ENCODE measurements at places on chromosomes 12 and 14.

DNA sequence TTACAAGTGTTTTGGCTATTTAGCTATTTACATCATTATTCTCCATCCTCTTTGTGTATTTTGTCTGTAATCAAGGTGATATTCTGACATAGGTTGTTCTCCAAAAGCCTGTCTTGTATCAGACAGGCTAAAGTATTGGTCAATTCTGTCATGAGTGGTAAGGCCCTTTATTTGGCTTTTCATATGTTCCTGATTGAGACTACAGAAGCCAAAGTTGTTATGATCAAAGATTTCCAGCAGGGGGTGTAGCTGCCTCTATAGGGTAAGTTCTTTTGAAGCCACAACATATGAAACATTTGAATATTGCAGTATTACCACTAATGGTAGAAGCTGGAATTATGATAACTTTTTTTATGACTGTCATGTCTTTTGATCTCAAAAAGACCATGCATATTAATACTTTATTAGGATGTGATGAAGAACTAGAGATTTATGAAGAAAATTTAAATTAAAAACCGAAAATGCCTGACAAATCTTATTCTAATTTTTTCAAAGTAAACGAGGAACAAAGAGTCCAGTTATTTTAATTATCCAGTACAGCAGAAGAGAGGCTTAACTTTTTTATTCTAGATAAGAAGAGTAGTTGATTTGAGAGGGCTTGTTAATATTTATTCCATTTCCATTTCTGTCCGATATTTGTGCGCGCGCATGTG lies 3.4 kb upstream of the ARHGAP5 start:
- DNase-seq = no peak

GRCh38 chr14:60964904-60965303 lies 16.0 kb downstream of the TRMT5 start:
- no peak for DNase-seq

DNA sequence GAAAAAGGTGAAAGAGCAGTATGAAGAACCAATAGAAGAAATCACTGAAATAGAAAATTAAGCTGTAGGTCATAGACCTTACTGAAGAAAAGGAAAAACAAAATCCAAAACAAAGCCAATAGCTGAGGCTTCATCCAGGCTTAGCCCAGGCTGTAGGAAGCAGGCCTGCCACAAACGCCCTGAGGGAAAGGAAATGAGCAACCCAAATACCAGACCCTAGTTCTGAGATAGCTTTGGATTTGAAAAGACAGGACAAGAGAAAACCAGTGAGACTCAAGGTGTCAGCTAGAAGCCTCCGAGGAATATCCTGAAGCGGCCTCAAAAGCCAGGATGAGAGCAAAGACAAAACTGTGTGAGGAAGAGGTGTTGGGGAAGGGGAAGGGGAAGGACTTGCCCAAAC lies 79.2 kb downstream of the FERMT2 start:
- no peak for DNase-seq

- DNase-seq = no peak
These were observed 27.9 kb downstream of the MOAP1 start for GRCh38 chr14:93156693-93157369.

DNA sequence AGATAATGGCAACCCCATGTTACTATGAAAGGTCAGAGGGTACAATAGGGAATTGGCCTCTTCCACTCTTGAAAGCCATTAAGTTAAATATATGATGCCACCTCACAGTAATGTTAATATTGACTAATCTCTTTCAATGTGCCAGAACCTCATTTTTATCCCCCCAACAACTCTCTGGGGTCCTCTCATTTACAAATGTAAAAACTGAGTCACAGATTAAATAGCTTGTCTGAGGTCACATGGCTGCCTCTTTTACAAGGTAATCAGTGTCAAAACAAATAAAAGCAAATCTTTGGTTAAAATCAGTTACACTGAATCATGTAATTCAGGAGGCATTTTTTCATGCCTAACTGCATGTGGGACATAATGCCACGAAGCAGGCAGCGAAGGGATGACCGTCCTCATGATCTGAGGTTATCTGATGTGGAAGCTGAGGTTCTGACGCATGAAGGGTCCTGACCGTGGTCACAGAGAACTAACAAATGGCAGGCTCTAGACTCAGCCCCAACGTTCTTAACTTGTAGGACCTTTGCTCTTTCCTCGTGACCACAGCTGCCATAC lies 78.5 kb downstream of the PTPN21 start:
- no peak for DNase-seq

GRCh38 chr12:119593578-119594398 lies at the start of gene TMEM233:
TSS of gene TMEM233 (plus strand) at chr12:119593774. CDS start at chr12:119593849, 75 bp downstream.
- no peak for DNase-seq

DNA sequence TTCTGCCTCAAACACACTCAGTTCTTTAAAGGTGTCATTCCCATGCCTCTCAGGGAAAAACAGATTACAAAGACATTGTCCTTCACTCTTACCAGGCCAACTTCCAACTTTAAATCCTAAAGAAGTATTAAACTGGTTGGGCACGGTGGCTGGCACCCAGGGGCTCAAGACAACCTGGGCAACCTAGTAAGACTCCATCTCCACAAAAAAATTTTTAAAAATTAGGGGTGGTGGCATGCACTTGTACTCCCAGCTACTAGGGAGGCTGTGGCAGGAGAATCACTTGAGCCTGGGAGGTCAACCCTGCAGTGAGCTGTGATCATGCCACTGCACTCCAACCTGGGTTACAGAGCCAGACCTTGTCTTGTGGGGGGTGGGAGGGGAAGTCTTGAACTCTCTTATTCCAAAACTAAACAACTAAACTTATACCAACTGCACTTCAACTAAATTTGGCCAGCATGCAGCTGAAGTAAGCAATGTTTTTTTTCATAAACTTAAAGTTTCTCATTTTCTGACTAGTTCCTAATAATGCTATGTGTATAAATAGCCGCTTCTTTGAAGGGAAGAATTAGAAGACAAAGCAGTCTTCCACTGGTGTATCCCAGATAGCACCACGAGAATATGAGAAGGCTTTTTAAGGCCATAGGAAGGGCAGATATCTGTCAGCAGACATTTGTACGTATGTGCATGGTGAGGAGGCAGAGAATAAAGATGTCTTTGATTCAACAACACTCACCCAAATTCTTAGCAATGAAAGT lies 2.4 kb downstream of the SLC11A2 start:
- DNase-seq = no peak

GRCh38 chr14:80653956-80654355 lies 287.6 kb downstream of the CEP128 start:
- DNase-seq = no peak

DNA sequence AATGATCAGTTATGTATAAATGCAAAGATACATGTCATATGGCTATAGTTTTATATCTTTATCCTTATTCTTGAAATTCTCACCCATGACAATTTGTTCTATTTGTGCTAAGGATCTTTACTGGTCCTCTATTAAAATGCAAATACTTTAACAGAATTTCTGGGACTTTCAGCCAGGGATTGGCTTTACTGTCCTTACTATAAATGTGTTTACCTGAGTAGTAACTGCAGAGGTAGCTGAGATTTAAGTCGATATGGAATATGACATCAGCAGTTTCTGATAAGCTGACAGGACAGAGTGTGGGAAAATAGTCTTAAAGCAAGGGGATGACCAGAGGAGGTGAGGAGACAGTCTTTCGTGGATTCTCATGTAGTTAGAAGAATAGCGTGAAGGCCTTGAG lies 206.4 kb downstream of the DIO2 start:
- no peak for DNase-seq

GRCh38 chr12:82555699-82556098 lies 131.0 kb upstream of the TMTC2 start:
- DNase-seq = no peak

DNA sequence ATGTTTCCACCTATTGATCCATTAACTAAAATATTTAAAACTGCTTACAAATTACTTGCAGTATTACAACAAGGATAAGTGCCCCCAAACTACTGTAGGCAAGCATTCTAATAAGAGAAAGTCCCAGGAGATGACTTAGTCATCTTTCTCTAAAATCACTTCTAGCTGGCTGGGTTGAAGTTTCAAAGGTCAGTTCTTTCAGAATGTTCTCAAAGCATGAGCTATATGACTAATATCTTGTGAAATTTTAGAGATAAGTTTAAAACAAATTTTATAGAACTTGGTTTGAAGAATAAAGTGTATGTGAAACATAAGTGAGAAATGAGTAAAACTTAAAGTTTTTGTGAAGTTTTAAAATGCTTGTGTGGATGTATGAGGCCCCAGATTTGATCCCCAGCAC lies 24.3 kb upstream of the OR6J1 start:
- no peak for DNase-seq

DNA sequence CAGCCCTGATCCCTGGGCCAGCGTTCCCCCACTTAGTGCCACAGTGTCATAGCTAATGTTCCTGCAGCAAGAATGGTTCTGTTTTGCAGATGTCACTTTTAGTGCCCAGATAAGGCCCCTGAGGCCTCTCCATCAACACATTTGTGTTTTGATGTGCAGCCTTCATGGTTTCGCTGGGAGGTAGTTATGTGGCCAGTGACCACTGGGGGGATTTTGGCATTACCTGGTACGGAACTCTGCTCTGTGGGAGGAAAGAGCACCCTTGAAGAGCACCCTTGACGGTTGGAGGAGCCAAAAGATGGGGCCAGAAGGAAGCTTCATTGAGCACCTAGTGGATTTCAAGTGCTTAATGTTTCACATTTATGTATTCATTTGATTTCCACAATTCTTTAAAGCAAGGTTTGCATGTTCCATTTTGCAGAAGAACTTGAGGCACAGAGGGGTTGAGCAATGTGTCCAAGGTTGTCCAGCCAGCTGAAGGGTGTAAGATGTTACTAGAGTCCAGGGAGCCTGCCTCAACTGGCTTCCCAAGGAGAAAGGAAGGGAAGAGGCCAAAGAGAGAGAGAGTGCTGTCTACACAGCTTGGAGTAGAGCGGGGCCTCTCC lies 13.0 kb downstream of the SERPINA11 start:
- no peak for DNase-seq

GRCh38 chr12:49578471-49579112 lies 10.7 kb upstream of the MCRS1 start:
- no peak for DNase-seq

DNA sequence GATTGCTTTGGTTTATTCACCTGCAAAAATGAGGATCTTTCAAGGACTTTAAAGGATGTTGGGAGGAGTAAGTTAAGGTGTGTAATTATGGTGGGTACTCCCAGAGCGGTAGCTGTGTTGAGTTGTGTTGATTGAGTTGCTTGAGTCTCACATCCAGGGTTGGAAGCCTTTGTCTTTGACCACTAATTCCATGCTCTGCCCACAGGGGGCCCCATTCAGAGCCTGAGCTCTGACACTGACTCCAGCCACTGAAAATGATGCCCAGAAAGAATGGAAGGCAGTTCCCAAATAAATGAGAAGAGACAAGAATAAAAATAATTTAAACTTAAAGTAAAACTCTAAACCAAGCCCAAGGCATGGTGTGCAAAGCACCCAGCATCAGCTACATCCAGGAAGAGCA lies 237.4 kb upstream of the PWP1 start:
- no peak for DNase-seq

DNA sequence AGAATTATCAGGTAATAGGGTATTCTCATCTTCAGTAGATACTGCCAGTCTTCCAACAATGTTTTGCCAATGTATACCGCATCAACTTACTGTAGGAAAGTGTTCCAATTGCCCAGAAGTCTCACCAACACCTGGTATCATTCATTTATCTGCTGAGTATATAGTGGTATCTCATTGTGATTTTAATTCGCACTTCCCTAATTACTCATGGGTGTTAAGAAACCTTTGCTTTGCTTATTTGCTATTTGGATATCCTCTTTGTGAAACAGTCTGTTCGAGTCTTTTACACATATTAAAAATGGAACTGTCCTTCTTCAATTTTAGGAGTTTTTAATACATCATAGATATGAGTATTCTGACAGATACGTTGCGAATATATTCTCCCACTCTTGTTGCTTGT lies 6.1 kb downstream of the TM7SF3 start:
- DNase-seq = no peak

GRCh38 chr14:37695866-37696265 lies 100.4 kb downstream of the TTC6 start:
- DNase-seq = no peak

DNA sequence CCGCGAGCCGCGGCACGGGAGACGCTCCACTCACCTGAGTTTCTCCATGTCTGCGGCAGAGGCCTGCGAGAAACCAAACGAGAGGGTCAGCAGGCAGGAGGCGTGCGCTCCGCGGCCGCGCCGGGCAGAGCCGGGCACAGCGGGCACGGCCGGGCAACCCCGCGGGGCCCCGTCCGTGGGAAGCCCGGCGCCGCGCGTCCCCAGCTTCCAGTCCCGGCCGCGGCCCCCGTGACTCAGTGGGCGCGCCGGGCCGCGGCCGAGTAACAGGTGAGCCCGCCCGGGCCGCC lies 19.4 kb downstream of the BEGAIN start:
- DNase-seq = no peak

DNA sequence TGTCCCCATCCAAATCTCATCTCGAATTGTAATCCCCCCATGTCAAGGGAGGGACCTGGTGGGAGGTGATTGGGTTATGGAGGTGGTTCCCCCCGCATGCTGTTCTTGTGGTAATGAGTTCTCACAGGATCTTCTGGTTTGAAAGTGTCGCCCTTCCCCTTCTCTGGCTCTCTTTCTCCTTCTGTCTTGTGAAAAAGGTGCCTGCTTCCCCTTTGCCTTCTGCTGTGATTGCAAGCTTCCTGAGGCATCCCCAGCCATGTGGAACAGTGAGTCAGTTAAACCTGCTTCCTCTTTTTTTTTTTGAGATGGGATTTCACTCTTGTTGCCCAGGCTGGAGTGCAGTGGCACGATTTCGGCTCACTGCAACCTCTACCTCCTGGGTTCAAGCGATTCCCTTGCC lies 104.0 kb downstream of the CCDC91 start:
- no peak for DNase-seq

GRCh38 chr14:75299059-75299458 lies 20.4 kb downstream of the FOS start:
- DNase-seq = no peak

DNA sequence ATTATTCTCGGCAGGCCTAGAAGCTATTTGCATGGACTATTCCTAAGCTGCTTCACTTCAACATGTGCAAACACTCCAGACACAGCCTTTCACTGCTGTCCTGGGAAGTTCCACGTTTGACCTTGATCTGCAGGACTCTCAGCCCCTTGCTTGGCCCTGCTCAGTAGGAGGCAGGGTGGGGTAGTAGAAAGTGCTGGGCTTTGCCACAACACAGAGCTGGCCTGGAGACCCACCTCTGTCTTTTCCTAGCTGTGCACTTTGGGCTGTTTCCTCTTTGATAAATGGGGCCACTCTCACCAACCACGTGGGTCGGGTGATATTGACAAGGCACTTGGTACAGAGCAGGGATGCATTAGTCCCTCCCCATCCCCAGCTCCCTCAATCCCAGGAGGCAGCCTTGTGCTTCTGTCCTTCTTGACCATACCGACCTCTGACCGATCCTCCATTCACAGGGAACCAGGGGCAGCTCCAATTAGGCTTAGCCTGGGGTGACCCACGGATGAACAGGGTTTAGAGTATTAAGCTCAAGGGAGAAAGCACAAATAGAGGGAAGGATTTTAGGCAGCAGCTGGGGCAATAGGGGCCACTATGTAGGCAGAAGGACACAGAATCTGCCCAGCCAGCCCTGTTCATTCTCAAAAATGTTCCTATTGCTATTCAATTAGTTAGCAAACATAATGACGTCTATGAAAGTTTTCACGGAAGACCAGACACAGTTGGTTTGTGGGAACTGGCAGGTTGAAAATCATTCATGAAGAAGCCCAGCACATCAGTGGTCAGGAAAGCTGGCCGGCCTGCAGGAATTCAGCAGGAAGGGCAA lies 63.3 kb downstream of the SYNE3 start:
- DNase-seq = no peak

- no peak for DNase-seq
These were observed 118.4 kb upstream of the EVL start for GRCh38 chr14:99946652-99947489.

Data from HS-27A (cell line).